Stimulated activated memory B cell treated with anti-CD40 and anti-IgM and Interleukin-4, amounts not matched to agents 10 μg/mL and 1 μg/mL and 100 μg/mL, for 72 hours (primary cell): ENCODE measurements at places on chromosomes 2 and 18.

GRCh38 chr2:123993728-123994323 is 31.3 kb upstream of the CNTNAP5 start:
- peak; percentile 57 for ATAC-seq

DNA sequence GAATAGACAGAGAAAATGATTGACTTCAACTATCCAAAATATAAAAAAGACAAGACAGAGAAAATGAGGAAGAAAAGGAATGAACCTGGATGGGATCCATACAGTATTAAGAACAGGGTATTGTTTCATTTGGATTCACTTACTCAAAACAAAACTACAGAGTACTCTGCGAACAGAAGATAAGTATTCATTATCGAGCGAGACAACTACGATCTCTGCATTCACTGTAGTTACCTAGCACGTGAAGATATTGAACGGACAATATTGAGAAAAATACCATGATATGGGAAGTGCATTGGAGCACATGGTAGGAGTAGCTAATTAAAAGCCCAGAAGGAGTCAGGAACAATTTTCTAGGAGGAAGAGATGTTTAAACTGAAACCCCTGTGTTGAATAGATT is 1.0 kb upstream of the ORC2 start:
- no peak for ATAC-seq

DNA sequence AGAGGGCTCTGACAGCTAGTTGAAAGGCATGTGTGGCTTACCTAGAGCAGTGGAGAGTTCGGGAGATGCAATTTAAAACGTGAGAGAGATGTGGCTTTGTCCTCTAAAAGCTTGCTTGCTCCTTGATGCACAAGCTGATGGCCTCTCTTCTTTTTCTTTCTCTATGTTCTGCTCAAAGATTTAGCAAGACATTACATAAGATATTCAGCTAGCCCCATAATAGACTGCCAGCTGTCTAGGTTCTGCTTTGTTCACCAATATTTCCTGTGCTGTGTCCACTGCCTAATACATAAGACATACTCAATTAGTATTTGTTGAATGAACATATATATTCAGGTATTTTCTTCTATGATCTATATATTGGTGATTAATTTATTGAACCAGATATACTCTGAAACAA is 31.1 kb downstream of the SPATS2L start:
- ATAC-seq: no peak

DNA sequence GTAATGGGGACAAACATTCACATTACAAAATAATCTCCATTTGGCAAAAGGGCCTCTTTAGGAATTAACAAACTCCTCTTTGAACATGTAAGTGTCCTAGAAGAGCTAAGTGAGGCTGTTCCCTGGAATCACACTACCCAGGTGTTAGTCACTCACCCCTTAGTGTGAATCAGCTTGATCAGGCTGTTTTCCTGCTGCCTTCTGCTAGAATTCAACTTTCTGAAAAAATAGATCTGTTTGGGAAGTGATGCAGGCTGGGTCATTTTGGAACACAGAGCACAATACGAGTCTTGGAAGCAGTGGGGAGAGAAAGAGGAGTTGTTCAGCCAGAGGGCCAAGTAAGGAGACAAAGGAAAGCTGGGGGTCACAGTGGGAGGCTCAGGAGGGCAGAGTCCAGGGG is 40.0 kb downstream of the TTC32 start:
- no peak for ATAC-seq

DNA sequence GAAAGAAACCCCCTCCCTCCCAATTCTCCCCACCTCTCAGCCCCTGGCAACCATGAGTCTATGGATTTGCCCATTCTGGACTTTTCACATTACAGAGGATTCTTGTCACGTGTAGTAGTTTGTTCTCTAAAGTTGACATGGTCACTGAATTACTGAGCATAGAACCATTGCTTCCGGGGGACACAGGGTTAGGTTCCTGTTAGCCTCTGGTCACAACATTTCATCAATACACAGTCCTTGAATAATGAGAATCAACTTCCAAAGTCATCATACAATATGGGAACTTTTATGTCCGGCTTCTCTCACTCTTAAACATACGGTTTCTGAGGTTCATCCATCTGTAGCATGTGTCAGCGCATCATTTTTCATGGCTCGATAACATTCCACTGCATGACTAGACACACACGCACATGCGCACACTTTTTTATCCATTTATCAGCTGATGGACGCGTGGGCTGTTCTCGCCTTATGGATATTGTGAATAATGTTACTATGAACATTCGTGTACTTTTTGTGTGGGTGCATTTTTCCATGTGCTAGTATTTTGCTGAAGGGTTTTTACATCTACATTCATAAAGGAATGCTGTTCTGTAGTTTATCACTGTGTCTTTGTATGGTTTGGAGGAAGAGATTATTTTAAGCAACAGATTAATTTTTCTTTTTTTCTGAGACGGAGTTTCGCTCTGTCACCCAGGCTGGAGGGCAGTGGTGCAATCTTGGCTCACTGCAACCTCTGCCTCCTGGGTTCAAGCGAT is 48.1 kb downstream of the PARD6G start:
- ATAC-seq: no peak

DNA sequence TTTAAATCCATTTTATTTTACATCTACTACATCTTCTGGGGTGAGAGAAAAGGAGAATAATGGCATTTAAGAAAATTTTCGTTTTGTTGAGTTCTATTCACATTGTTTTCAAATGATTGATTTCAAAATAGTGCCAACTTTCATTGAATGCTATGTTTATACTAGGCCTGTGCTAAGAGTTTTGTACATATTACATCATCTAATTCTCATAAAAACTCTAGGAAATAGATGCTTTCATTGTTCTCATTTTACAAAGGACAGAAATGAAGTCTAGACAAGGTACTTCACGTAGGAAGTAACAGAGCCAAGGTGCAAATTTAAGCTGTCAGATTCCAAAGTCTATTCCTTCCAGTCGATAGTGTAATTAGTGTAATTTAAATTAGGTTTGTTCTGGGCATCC is 402.8 kb upstream of the UBE2E3 start:
- no peak for ATAC-seq

GRCh38 chr2:174902506-174903263 is 102.5 kb downstream of the CHN1 start:
- no peak for ATAC-seq

- peak; percentile 77 for ATAC-seq
Observed at GRCh38 chr18:80108739-80109675, at the start of gene ADNP2. ADNP2 (plus strand) TSS chr18:80109262; CDS start chr18:80117543, 8,281 bp downstream.

GRCh38 chr2:237955640-237956401 is 11.0 kb upstream of the UBE2F start:
- ATAC-seq: no peak

DNA sequence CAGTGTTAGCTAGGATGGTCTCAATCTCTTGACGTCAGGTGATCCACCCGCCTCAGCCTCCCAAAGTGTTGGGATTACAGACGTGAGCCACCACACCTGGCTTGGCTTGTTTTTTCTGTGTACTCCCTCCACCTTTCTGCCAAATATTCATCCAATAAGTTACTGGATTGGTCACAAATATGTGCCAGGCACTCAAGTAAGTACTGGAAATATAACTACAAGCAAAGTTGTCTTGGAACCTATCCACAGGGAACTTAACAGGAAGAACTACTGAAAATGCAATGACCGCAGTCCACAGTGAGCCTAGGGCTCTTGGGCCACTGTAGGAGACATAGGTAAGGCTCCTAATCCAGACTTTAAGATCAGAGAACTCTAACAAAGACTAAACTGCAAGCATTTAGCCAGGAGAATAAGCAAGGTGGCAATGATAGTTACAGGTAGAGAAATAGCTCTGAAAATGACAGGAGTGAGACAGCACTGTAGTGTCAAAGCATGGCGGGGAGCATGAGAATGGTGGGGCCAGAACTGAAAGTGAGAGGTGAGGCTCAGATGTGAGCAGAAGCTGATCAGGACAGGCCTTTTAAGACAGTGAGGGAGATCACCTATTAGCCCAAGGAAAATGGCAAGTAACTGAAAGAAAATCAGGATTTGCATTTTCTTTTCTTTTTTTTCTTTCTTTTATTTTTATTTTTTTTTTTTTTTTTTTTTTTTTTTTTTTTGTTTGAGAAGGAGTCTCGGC is 252.1 kb downstream of the RBM43 start:
- no peak for ATAC-seq

DNA sequence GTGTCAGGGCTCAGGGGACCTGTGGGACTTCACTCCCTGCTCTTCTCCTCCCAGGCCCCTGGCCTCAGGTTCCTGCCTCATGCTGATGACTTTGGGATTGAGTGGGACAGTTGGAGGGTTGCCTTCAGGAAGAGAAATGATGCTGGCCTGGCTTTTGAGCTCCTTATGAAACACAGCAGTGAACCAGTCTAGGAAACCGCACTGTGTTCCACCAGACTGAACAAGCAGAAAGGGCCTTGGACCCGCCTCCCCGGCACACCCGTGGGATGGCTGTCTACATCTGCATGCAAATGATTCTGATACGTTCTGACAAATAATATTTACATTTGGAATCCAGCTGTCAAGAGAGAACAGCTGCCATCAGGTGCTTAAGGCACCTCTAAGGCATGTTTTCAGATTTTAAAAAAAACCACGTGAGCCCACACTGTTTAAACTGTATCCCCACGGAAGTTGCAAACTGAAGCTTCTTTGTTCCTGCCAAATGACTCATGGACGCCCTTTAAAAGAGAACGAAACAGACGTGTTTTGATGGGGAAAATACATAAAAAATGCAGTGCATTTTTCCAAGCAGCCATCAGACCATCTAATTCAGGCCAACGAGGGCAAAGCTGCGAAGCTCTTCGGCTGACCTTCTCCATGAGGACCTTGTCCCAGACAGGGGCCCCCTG is 27.6 kb upstream of the ASAP2 start:
- no peak for ATAC-seq

GRCh38 chr2:37417321-37417720 is 72.9 kb downstream of the QPCT start:
- ATAC-seq: no peak

DNA sequence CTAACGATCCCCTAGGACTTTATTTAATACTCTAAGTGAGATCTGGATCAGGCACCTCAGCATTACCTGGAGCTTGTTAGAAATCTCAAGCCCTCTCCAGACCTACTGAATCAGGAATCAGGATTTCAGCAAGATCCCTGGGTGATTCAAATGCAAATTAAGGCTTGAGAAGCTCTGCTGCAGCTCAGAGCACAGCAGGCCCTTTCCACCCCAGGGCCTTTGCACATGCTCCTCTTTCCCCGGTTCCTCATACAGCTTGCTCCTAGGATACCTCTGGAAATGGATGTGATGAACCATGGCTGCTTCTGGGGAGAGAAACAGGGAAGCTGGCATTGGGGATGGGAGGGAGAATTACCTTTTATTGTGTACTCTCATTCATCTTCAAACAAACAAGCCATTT is 40.3 kb upstream of the MGAT4A start:
- ATAC-seq: no peak

DNA sequence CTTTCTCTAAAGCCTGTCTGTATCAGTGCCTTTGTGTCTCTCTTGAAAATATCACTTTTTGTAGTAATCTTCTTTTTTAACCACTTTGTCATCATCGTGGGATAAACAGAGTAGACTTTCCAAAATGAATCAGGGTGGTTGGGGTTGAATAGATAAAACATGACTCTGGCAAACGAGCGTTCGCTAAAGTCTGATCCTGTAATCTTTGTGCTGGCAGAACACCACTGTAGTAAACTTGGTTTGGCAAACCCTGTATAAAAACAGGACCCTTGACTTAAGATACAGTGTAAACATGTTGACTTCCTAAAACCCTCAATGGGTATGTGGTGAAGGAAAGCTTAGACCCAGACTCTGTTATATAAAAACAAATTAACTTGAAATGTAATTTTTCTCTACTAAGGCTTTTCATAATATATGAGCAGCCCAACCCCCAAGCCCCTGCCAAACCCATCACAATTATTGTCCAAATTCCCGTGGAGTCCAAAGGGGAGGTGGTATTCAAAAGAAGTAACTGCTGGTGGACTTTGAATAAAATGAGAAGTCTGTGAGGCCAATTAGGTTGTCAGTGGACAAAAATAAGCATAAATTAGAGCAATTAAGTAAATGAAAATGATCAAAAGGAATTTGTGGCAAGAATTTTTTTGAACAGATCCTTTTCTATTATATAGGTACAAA is 52.2 kb downstream of the COLEC12 start:
- ATAC-seq: no peak

DNA sequence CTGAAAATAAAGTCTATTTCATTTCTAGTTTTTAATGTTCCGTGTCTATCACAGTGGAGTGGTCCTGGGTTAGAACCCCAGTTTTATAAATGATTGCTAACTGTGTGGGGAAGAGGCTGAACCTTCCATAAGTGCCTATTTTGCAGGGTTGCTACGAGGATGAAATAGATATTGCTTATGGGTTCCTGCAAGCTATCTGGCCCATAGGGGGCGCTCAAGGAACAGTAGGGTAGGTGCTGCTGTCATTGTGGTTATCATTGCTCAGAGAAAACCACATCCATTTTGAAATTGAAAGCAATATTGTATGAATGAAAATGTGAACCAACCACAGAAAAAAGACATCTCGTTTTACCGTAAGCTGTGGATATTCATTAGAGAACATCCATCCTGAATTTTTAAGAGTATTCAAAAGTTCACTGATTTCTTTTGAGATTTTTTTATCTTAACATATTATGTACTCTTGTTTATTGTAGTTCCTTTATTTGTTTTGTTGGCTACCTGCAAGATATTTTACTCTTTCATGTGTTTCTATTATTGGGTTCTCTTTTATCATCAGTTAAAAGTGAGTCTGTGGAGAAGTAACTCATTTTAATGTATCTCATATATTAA is 261.6 kb downstream of the NAPG start:
- ATAC-seq: peak; percentile 76

GRCh38 chr18:28802546-28802945 is 625.6 kb upstream of the CDH2 start:
- no peak for ATAC-seq

DNA sequence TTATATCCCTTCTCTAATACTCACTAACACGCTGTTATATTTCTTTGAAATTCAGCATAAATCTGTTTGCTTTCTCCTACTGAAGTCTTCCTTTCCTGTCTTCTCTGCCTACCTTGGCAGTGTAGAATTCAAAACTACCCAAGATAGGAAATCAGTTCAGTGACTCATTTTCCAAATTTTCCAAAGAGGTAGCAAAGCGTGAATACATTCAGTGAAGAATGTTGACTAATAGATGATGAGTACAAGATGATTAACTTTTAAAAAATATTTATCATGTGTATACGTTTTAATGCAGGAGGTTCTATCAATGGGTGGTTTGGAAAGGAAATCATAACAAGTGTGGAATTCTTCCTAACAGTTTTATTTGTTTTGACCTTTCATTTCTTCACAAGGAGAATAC is 201.9 kb upstream of the SLC8A1 start:
- ATAC-seq: no peak

GRCh38 chr2:120269816-120270215 is 17.2 kb downstream of the RALB start:
- ATAC-seq: no peak
